Kidney glomerular epithelial cell (primary cell): ENCODE measurements at places on chromosomes 12 and 14.

GRCh38 chr14:55773312-55773711 is 193.3 kb downstream of the KTN1 start:
- no peak for DNase-seq

DNA sequence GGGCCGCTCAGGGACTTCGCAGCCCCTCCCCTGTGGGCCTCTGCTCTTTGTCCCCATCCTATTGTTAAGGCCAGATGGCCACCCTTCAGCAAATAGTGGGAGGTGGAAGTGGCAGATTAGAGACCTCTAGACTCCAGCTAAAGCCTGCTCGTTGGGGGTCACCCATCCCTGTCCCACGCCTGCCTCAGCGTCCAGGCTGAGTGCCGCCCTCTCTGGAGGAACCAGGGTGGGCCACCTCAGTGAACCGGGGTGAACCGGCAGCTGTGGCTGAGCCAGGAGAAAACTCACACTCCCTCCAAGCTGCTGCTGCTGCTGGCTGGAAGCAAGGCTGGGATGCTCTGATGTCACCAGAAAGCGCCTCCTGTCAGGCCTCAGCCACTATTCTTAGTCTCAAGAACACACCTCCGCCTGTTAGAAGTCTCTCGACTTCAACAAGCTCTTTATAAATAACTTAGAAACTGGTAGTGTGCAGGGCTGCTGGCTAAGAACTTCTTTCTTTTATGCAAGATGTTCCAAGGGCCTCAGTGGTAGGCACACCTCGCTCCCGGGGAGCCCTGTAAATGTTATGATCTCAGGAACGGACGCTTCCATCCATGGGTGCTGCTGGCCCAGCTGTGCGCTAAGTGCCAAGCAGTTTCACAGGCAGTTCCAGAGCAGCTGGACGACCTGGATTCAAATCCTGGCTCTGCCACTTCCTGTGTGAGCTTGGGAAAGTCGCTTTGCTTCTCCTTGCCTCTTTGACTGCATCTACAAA is 19.8 kb upstream of the TESC start:
- DNase-seq, result no peak

DNA sequence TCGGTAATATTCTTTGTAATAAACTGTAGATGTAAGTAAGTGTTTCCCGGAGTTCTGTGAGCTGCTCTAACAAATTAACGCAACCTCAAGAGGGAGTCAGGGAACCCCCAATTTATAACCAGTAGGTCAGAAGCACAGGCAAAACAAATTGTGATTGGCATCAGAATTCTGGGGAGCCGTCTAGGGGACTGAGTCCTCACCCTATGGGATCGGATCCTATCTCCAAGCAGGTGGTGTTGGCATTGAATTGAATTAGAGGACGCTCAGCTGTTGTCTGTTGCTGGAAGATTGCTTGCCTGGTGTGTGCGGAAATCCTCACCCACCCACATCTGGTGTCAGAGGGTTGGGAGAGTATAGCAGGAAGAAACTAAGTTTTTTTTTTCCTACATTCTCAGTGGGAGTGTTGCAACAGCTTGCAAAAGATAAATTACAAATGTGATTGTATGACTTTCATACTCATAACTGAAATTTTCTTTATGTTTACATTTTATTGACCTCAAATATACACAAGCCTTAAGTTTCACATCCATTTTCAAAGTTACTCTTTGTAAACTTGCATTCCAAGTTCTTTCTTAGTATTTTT is 5.5 kb downstream of the TMEM52B start:
- no peak for DNase-seq

DNA sequence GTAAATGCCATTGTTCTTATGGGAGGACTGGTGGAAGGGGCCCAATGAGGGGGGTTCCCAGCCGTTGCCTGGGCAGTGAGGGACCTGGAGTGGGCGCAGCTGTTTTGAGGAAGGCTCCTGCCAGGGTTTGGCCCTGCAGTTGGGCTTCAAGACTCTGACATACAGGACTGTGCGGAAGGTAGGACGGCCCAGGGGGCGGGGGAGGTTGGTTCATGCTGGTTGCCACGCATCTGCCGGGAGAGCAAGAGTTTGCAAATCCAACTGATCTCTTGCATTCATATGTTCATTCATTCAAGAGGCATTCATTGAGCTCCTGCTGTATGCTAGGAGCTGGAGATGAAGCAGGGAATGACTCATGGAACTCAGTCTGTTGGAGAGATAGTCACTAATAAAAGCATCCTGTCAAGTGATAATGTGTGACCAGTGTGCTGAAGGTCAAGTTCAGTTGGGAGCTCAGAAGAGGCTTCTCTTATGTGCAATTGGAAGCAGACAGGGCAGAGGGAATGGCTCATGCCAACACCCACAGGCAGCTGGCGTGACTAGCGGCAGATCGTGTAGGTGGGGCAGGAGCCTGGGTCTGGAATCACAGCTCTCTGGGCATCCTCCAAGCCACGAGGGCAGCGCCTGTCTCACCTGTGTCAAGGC is 7.8 kb downstream of the SH2B3 start:
- peak; percentile 45 for DNase-seq

GRCh38 chr12:29889737-29890136 is 106.0 kb upstream of the TMTC1 start:
- DNase-seq, result peak; percentile 1

DNA sequence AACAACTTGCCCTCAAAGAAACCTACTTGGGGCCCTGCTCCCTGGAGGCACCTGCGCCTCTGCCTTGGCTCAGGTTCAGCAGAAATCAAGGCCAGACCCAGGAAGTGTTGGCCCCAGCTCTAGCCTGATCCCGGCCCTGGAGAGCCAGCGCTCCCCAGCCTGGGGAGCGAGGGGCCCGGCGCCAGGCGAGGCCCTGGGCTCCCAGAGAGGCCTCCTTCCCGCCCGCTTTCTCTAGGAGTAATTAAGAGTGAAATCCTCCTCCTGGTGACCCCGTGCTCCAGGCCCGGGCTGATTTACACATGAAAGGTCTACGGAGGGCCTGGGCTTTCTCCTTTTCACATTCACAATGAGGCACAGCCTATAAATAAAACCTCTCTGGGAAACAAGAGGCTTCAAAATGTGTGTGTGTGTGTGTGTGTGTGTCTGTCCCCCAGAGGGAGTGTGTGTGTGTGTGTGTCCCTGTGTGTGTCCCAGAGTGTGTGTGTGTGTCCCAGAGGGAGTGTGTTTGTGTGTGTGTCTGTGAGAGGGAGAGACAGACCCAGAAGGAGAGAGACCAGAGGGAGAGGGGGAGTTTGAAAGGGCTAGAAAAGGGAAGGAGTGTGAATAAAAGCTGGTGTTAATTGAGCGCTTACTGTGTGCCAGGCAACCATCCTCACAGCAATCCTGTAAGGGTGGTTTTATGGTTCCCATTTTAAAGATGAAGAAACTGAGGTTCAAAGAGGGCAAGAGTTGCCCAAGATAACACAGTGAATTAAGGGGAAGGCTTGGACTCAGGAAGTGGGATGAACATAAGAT is 23.8 kb upstream of the COX6A1 start:
- DNase-seq, result no peak

DNA sequence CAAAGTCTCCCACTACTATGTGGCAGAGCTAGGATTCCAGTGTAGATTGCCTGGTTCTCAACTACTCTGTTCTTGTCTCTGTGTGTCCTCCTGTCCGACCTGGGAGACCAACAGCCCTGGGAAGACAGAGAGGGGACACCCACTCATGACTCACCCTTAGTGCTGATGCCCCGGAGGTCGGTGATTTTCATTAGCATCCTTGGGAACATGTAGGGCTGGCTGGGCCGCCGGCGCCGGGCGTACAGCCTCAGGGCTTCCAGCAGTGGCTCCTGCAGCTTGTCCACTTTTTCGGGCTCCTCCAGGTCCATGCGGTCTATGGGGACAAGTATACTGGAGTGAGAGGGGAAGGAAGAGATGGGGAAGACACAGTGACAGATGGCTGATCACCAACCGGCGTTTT is 5.9 kb upstream of the ITGB7 start:
- DNase-seq, result no peak

DNA sequence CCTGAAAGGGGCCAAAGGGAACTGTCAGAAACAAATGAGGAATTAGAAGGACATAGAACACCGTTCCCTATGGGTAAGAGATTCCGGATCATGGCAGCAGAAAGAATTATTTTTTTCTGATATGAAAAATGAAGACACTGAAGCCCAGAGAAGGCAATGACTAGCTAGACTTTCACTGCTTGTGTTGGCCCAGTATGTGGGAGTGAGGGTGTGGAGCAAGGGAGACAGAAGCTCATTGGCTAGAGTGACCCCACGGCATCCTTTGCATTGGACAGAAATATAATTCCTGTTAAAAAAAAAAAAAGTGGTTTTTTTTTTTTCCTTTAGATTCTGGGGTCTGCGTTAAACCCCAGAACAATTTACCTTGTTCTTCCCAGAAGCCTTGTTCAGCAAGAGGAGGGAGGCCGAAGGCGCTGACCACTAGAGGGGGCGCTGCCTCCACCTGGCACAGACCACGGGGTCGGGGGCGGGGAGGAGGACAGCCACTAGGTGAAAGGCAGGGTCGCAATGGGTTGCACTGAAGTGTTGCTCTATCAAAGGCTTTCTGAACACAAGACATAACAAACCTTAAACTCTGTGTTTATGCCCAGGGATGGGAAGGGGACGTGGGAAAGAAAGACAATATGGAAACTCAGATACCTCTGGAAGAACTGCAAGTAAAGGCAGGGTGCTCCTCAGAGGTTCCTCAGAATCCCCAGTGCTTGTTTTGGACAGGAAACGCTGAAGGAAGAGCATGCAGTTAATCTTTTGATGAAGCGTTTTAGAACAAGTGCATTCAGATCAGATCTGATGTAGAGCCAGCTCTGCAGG is 156.8 kb downstream of the KCNA5 start:
- DNase-seq, result no peak

DNA sequence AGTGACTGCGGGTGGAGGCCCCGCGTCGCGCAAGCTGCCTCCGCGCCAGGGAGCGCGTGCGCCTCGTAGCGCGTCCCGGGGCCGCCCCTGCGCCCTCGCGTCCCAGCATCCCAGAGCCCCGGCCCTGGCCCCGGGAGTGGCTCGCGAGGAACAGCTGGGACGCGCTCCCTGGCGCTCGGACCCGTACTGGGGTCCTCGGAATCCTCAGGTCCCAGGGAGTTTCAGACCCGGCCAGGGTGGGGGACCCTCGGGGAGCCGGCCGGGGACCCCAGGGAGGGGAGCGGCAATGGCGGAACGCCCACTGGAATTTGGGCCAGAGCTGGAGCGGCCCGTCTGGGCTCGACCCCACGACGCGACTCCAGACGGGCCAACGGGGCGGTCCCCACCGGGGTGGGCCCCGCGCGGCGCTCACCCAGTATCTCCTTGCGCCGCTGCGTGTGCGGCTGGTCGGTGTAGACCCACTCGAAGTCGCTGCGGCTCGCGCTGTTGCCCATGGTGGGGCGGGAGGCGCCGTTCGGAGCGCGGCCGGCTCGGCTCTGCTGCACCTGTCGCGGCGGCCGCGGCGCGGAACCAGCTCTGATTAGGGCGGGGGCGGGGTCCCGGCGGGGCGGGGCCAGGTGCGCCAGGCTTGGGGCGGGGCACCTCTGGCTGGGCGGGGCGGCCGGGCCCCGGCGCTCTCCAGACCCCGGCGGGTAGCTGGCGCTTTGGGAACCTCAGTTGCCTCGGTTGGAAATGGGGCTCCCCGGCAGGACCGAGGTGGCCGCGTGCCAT is at the start of gene DEGS2:
TSS of gene DEGS2 (minus strand) at position 552 of the 771 bp plus-strand sequence. CDS start at position 494, 58 bp downstream.
- no peak for DNase-seq

GRCh38 chr12:55681142-55682077 is 26.3 kb downstream of the ITGA7 start:
- peak; percentile 77 for DNase-seq
